Activated effector memory CD4-positive, alpha-beta T cell treated with Interleukin-2 at 50 U/mL for 16 hours (primary cell): ENCODE measurements at places on chromosomes 7 and 10.

GRCh38 chr7:107078517-107078966 is 34.0 kb downstream of the PRKAR2B start:
- no peak for DNase-seq

- DNase-seq, result no peak
Measured at GRCh38 chr7:21690705-21691104, 147.9 kb downstream of the DNAH11 start.

- no peak for DNase-seq
Measured at GRCh38 chr10:68135922-68136792, 26.9 kb downstream of the MYPN start.

DNA sequence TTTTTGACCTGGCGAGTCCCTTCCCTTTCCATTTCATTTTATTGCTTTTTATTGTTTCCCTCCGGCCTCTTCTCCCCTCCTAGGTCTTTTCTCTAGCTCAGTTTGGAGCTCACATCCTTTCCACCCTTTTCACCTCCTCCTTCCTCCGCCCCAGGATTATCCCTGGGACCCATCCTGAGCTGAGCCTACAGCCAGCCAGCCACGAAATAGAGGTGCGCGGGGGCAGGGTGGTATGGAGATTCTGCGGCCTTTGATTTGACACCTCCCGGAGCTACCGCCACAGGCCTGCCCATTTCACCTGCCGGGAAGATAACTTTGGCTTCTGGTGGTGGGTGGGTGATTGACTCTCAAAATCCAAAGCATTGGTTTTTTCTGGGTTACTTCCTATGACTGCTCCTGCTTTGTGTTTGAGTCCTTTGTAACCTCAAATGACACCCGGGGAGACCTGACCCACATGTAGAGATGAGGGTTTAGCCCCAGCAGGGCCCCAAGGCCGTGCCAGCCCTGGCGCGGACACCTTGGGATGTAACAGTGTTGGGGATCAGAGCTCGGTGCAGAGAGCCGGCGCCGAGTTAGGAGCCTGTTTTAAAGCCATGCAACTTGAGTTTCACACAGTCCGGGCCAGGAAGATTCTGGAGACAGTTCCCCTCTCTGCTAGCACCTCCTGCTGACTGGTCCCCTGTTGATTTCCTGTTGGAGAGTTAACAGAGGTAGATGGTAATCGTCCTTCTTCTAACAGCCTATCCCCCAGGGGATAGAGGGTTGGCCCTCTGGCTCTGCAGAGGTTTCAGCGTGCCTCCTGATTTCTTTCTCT is 1.5 kb downstream of the DUSP5 start:
- peak; percentile 48 for DNase-seq

DNA sequence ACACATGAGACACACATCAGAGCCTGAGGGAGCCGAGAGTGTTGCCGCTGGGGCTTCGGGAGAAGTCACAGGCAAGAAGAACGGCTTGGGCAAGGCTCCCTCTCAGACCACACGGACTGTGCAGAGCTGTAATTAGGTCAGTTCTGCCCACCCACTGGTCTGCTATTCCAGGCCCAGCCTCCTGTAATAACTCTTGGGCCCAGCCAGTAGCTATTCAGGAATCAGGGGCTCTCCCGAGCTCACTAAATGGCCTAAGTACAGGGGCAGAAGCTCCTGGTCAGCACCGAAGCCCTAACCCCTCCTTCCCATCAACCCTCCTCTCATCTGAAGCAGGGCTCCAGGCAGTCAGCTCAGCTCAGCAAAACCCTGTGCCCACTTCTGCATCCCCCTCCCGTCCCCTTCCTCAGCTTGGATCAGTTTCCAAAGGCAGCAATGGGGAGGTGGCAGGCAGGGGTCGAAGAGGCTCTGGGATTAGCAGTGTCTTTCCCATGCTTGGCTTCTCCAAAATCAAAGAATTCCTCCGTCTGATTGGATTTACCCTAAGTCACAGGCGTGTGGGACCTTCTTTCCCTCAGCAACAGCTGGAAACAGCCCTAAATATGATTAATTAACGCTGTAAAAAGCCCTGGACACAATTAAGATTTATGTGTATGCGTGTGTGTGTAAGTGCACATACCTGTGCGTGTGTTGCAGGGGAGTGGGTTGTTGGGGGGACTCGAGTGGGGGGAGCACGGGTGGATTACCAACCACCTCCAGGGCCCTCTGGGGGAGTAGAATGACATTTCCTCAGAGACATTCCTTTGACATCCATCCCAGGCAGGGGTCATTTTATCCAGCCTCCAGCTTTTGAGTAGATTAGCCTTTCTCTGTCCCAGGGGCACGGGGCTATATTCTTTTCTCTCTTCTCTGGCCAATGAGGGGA is 48.4 kb upstream of the BTRC start:
- DNase-seq, result no peak

- DNase-seq, result no peak
Measured at GRCh38 chr10:125953778-125954385, 57.5 kb downstream of the FANK1 start.
